Left renal pelvis (tissue), 4 donors: ENCODE measurements at places on chromosomes 5 and 9. TPM values are rescaled to one million over a fixed set of nuclear protein-coding genes. Genes with fewer than 3 reads are reported as not detected.

HTR1A gene
- polyA plus RNA-seq, result not detected

FBP1 gene
- 57.4 TPM for polyA plus RNA-seq

TRPM6 gene
- polyA plus RNA-seq, result 1.1 TPM

NMUR2 gene
- 0.17 TPM for polyA plus RNA-seq

PCDHB16 gene
- 5.8 TPM for polyA plus RNA-seq

ZNF346 gene
- 22.3 TPM for polyA plus RNA-seq

PCDHGA4 gene
- 4.6 TPM for polyA plus RNA-seq

AK8 gene
- 2.0 TPM for polyA plus RNA-seq

STKLD1 gene
- 4.9 TPM for polyA plus RNA-seq

GALNT12 gene
- 4.1 TPM for polyA plus RNA-seq

ZNF608 gene
- polyA plus RNA-seq, result 67.4 TPM

KCNN2 gene
- polyA plus RNA-seq, result 4.8 TPM

SLC34A3 gene
- polyA plus RNA-seq, result 2.9 TPM

GAS1 gene
- polyA plus RNA-seq, result 217 TPM

ADRA1B gene
- polyA plus RNA-seq, result 0.85 TPM

LOX gene
- polyA plus RNA-seq, result 156 TPM

PALM2AKAP2 gene
- polyA plus RNA-seq, result 10.8 TPM

FOXI1 gene
- 6.3 TPM for polyA plus RNA-seq

PCDHA10 gene
- 1.4 TPM for polyA plus RNA-seq

HMHB1 gene
- polyA plus RNA-seq, result not detected

RANBP6 gene
- polyA plus RNA-seq, result 26.7 TPM

SHROOM1 gene
- 30.8 TPM for polyA plus RNA-seq

FCN2 gene
- 0.33 TPM for polyA plus RNA-seq

SLC36A2 gene
- 0.20 TPM for polyA plus RNA-seq

ITGA1 gene
- polyA plus RNA-seq, result 49.2 TPM

ALDH1A1 gene
- polyA plus RNA-seq, result 288 TPM

ANKRD18B gene
- polyA plus RNA-seq, result not detected

CARTPT gene
- not detected for polyA plus RNA-seq

SH3RF2 gene
- polyA plus RNA-seq, result 1.8 TPM

PCDHA6 gene
- 0.79 TPM for polyA plus RNA-seq

TXNDC15 gene
- polyA plus RNA-seq, result 114 TPM

WNT8A gene
- polyA plus RNA-seq, result 0.14 TPM

DROSHA gene
- polyA plus RNA-seq, result 83.8 TPM

ANKRD31 gene
- 0.48 TPM for polyA plus RNA-seq

FOXE1 gene
- polyA plus RNA-seq, result not detected

PCDHGB4 gene
- 7.4 TPM for polyA plus RNA-seq

PTGES gene
- polyA plus RNA-seq, result 6.3 TPM

DMGDH gene
- 22.2 TPM for polyA plus RNA-seq

CCDC152 gene
- polyA plus RNA-seq, result 11.2 TPM

PAXX gene
- 27.6 TPM for polyA plus RNA-seq

INSL4 gene
- not detected for polyA plus RNA-seq

SPINK4 gene
- not detected for polyA plus RNA-seq

CAVIN4 gene
- 2.4 TPM for polyA plus RNA-seq

LCNL1 gene
- 0.11 TPM for polyA plus RNA-seq

AQP3 gene
- polyA plus RNA-seq, result 4.9 TPM

CD14 gene
- polyA plus RNA-seq, result 52.7 TPM

OMD gene
- polyA plus RNA-seq, result 86.5 TPM

TSLP gene
- 0.15 TPM for polyA plus RNA-seq

NXNL2 gene
- 1.5 TPM for polyA plus RNA-seq

TRIM36 gene
- polyA plus RNA-seq, result 2.2 TPM

CCDC180 gene
- polyA plus RNA-seq, result 8.6 TPM

FRMD3 gene
- polyA plus RNA-seq, result 2.8 TPM

SPZ1 gene
- polyA plus RNA-seq, result not detected

PCDHGB7 gene
- 15.7 TPM for polyA plus RNA-seq

LECT2 gene
- 4.6 TPM for polyA plus RNA-seq

RNF180 gene
- polyA plus RNA-seq, result 9.6 TPM

MAMDC4 gene
- 11.6 TPM for polyA plus RNA-seq

F12 gene
- 0.91 TPM for polyA plus RNA-seq
